ENCODE measurements at places on chromosomes 1 and 21. TPM values are rescaled to one million over a fixed set of nuclear protein-coding genes. Genes with fewer than 3 reads are reported as not detected.

The ATP1A4 gene
- polyA plus RNA-seq = 0.07 TPM

The PHGDH gene
- 11.9 TPM for polyA plus RNA-seq

The VAV3 gene
- 0.79 TPM for polyA plus RNA-seq

The OR10Z1 gene
- not detected for polyA plus RNA-seq

The AQP10 gene
- polyA plus RNA-seq = 0.23 TPM

The DYNLT5 gene
- 1.2 TPM for polyA plus RNA-seq

The GBP7 gene
- 0.05 TPM for polyA plus RNA-seq

The DCDC2B gene
- polyA plus RNA-seq = 0.05 TPM
